ENCODE measurements at places on chromosomes 6 and 20.

DNA sequence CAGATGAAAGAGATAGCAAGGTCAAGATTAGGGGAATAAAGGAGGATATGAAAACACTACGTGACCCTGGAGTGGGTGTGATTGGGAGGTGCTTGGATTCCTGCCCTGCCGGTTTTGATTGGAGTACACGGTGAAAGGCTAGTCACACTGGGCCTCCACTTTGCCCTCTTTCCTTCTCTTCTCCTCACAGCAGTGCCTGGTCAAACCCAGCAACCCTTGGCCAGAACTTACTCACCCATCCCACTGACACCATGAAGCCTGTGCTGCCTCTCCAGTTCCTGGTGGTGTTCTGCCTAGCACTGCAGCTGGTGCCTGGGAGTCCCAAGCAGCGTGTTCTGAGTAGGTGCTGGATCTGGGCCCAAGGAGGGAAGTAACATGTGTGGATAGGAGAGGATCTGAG, at the start of gene WFDC13:
Gene WFDC13, plus strand, starts transcription at position 166 of the 400 bp plus-strand sequence. Its CDS starts 86 bp downstream, at position 252.
- no peak for DNase-seq

DNA sequence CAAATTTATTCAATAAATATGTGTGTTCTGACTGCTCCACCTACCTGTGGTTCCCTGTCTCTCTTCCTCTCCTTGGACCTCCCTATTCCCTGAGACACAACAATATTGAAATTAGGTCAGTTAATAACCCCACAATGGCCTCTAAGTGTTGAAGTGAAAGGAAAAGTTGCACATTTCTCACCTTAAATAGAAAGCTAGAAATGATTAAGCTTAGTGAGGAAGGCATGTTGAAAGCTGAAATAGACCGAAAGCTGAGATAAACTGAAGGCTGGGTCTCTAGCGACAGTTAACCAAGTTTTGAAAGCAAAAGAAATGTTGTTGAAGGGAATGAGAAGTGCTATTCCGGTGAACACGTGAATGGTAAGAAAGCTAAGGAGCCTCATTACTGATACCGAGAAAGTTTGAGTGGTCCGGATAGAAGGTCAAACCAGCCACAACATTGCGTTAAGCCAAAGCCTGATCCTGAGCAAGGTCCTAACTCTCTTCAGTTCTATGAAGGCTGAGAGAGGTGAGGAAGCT, 34.1 kb downstream of the UST start:
- DNase-seq: no peak

DNA sequence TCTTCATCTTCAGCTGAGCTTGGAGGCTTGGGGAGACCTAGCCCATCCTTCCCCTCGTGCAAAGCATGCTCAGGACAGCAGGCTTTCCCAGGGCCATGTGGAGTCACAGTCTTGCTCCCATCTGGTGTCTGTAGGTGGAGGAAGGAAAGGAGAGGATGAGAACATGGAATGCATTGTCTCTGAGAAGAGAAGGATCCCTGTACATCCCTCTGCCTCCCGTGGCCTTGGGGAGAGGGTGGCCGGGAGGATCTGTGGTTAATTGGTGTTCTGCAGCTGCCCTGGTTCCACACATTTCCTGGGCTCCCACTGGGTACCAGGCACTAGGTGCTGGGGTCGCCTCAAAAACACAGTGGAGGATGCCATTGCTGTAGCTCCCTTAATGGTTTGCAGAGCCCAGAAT, 134.5 kb downstream of the PHACTR3 start:
- DNase-seq: no peak

GRCh38 chr20:2692886-2693285, 306 bp downstream of the EBF4 start:
- DNase-seq: no peak

DNA sequence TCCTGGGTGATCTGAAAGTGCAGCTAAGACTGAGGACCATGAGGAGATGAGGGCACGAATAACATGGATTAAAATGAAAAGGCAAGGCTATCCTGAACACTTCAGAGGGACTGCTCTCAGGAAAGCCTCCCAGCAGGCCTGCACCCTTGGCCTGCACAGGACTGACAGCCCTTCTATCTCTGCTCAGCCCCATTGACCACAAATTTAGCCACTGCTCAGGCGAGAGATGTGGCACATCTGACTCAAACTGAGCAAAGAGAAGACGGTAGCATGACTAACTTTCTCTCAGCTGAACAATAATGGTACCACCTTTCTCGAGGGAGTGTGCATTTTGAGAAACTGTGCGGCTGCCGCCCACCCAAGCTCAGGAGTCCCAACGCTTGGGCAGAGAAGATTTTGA, 257.5 kb downstream of the ADGB start:
- DNase-seq: no peak

DNA sequence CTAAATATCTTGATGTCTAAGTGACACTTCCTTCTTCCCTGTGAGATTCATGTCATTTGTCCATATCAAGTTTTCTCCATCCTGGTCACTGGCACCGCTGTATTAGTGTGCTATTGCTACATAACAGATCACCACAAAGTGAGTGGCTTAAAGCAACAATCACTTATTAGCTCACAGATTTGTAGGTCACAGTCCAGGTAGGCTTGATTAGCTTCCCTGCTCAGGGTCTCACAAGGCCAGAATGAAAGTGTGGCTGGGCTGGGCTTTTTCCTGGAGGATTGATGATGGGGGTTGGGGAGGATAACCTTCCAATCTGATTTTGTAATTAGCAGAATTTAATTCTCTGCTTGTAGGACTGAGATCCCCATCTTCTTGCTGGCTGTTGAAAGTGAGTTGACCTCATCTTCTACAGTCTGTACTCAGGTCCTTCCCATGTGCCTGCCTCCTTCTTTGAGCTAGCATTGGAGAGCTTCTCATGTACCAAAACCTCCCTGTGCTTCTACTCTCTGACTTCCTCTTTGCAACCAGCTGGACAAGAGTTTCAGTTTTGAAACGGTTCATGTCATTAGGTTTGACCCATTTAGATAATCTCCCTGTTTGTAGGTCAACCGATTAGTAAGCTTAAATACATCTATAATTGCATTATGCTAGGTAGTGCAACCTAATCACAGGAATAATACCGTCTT, 152.4 kb upstream of the MAN1A1 start:
- no peak for DNase-seq

GRCh38 chr6:12354499-12354898, 64.3 kb downstream of the EDN1 start:
- DNase-seq: no peak

DNA sequence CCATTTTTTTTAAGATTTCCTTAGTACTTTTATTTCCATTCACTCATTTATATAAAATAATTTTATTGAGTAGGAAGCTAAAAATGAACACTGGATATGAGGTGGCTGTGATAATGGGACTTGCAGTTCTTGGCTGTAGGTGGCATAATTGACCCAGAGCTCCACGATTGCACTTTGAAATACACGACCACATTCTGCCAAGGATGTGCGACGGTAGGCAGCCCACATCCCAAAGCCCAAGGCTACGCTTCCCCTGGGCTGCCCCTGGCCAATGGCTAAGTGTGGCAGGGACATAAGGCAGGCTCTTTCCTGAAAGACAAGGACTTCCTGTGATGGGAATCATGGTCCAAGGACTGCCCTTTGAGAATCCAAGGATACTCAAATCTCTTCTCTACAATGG, 43.7 kb upstream of the ADTRP start:
- DNase-seq: no peak

DNA sequence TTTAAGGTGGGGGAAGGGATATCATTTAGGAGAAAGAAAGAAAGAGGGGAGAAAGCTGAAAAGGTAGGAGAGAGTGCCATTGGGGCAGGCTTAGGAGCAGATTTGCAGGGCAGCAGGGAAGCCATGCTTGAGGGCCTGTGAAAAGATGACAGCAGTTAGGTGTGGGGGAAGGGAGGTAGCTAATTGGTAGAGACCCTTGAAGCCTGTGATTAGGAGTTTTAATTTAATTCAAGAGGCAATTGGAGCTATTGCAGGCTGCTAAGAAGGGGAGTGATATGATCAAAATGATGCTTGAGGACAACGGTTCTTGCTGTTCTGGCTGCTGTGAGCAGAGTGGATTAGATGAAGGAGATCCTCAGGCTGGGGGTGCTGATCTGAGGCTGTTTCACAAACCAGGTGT, 24.5 kb upstream of the SEC63 start:
- no peak for DNase-seq

DNA sequence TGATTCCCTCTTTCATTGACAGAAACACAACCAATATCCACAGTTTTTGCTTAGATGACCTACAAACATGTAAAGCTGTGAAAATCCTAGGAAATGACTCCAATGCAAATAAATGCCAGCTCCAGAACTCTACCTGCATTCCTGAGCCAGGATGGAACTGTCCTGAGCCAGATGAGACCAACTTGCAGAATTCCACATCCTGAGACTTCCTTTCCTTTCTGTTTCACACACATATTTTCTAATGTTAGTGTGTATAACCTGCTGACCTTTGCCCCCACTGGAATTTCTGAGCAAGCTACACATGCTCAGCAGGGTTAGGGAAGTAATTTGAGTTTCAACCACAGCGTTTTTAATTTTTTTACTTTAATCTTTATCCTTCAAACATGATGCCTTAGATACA, 69.6 kb upstream of the ADGRF1 start:
- DNase-seq: no peak

- DNase-seq: no peak
These were observed 450.7 kb downstream of the COL12A1 start for GRCh38 chr6:74755196-74755595.

DNA sequence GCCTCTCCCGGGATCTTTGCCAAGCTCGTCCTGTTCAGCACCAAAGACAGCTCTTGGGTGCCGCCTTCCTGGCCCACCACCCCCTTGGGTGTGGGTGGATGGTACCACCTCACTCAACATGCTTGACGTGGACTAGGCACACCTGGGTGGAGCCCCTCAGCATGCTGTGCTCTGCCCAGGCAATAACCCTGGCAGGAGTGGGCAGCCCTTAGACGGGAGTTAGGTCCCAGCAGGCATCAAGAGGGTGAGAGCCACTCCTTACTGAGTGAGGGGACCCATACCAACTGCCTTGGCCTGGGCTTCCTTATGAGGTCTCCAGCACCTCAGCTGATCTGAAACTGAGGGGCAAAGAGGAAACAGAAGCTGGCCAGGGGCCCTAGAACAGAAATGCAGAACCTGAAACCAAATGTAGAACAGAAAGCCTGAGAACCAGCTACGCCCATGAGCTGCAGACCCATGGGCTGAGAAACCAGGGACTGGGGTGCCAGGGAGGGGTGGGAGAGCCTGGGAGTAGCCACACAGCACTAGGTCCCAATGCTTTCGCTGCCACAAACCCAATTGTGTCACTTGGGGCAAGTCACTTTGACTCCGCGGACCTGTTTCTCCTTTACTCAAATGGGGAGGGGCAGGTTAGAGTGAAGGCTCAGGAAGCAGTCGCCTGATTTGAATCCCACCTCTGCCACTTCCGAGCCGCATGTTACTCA, 2.0 kb downstream of the FGD2 start:
- DNase-seq: no peak

- no peak for DNase-seq
These were observed 200.9 kb downstream of the BACH2 start for GRCh38 chr6:90095788-90096187.

DNA sequence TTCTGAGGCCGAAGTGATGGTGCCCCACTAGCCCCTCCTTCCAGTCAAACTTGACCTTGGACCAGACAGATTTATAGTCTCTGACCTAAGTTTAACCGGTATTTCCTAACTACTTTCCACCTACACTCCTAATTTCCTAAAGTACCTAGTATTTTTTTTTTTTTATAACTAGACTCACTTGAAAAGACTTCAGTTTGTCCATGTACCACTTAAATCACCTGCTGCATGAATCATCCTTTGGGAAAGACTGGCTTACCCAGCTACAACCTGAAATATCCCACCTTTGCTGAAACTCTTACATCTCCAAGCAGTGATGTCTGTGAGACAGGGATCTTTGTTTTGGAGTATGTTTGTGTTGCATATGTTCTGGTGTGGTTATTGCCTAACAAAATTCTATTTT, 71.1 kb downstream of the ZDHHC14 start:
- no peak for DNase-seq
